ENCODE measurements at places on chromosomes 12 and 14.

- DNase-seq, result no peak
Observed at GRCh38 chr14:80350707-80351106, 139.4 kb upstream of the DIO2 start.

- no peak for DNase-seq
Observed at GRCh38 chr12:5648692-5649359, 216.9 kb downstream of the NTF3 start.

DNA sequence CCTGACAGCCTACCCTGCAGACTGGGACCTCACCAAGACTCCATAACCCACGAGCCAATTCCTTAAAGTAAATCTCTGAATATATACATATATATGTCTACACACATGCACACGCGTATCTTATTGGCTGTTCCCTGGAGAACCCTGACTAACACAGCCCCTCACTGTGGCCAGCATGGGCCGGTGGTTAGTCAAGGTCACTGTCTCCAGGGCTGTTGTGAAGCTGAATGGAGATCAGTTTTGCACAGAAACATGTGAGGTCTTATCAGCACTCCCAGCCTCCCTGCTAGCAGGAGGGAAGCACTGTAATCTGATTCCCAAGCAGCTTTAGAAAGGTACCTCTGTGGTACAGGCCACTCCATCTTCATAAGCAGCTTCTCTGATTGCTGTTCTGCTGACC, 46.6 kb upstream of the PLEKHG6 start:
- DNase-seq, result no peak

DNA sequence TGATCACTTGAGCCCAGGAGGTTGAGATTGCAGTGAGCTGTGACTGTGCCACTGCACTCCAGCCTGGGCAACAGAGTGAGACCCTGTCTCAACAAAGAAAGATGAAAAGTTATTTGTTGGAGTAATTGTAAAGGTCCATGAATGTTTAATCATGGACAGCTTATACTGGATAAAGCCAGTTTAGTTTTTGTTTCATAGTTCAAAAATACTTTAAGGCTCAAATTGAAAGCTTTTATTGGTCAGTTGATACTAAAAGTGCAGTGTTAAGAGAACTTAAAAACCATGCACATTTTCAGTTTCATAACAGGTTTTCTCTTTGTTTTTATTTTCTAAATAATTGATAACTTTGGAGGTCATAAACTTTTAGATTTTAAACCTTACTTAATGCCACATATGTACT, 108.4 kb downstream of the MON2 start:
- DNase-seq, result no peak

DNA sequence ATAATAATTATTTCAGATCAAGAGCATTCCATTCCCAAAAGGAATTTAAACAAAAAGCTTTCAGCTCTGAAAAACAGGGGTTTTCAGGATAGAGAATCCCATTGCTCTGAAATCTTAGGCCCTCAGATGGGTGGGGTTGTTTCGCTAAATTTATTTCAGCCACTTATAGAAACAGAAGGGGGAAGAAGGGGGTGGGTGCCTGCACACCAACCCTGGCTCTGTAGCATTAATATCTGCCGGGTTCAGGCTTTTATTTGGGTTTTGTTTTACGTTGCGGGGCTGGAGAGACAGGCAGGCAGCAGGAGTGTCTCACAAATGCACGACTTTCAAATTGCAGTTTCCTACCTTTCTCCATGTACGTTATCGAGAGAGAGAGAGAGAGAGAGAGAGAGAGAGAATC, 12.5 kb upstream of the ZFP36L1 start:
- DNase-seq, result no peak

GRCh38 chr12:120421701-120422100, 16.2 kb upstream of the COX6A1 start:
- DNase-seq, result no peak
